ENCODE measurements at places on chromosomes 6 and 20. TPM values are rescaled to one million over a fixed set of nuclear protein-coding genes. Genes with fewer than 3 reads are reported as not detected.

- DNase-seq: peak; percentile 60
These were observed 37.0 kb downstream of the SHLD1 start for GRCh38 chr20:5786930-5787795.

GRCh38 chr20:53901064-53901463 is 169.3 kb downstream of the BCAS1 start:
- peak; percentile 88 for DNase-seq

DNA sequence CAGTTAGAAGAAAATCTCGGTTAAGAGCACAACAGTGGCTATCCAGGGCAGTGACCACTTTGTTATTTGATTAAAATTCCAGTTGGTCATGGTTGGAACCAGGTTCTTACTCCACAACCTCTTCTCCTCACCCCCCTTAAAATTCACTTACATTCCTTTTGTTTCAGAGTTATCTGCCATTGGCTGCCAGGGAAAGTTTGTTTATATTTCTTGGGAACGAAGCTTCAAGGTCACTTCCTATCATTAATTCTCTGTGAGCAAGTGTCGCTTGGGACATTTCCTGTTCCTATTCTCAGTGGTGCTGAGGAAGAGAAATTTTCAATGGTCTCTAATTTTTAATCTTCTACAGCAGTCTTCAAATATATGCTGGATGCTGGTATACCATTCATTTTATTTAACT is 121.1 kb upstream of the COL21A1 start:
- peak; percentile 68 for DNase-seq

GRCh38 chr6:145227593-145227992 is 507.7 kb downstream of the EPM2A start:
- no peak for DNase-seq

GRCh38 chr6:157715728-157716164 is 107.3 kb upstream of the SNX9 start:
- peak; percentile 67 for DNase-seq

Gene BTN3A1
- total RNA-seq: 72.0 TPM

Gene CALHM4
- not detected for total RNA-seq

- DNase-seq: no peak
These were observed 6.2 kb downstream of the PXMP4 start for GRCh38 chr20:33713865-33714367.

DNA sequence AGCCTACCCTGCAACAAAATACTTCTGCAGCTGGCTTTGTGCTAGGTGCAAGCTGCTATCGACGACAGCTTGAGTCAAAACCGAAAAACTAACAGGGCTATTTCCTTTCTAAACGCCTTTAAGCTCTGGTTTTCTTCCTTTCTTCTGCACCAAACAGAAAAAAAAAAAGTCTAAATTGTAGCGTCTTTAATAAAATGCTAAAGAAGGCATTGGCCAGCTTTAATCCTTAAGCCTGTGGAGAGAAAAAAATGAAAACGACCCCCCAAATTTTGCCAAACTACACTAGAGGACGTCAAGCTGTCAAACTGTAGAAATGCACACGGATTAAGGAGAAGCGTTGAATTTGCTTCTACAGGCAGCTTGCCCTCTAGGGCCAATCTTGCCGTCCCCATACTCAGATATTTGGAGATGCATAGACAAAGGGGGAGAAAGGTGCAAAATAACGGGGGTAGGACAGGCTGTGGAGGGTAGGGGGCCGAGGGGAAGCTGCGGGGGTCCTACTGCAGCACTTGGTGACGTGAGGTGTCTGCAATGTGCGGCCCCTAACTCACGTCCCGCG is 1.4 kb upstream of the NRN1 start:
- no peak for DNase-seq

- DNase-seq: no peak
These were observed 31.6 kb downstream of the GSTA2 start for GRCh38 chr6:52731719-52732118.

DNA sequence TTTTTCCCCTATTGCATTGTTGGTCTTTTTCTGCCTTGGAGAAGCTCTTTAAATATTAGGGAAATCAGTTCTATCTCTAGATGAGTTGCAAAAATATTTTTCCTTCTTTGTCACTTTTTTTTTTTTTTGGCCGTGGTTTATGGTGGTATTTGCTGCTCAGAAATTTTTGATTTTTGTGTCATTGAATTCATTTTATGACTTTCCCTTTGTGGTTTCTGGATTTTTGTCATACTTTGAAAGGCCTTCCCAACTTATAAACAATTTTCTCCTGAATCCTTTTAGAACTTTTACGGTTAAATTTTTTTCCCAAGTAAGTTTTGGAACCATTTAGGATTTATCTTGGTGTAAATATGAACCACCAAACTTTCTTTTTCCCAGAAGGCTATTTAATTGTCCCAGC is 145.6 kb downstream of the GJA10 start:
- peak; percentile 38 for DNase-seq

- DNase-seq: peak; percentile 8
These were observed 923 bp downstream of the GMDS start for GRCh38 chr6:2244261-2245102.

GRCh38 chr6:31768363-31769257 is 6.2 kb downstream of the SAPCD1 start:
- DNase-seq: no peak

Gene SLC32A1
- total RNA-seq: not detected

Data from M059J (cell line).